ENCODE measurements at places on chromosomes 13 and 19. TPM values are rescaled to one million over a fixed set of nuclear protein-coding genes. Genes with fewer than 3 reads are reported as not detected.

Gene SIGLEC12
- total RNA-seq, result not detected

Gene PRRG2
- total RNA-seq, result 0.94 TPM

Gene ZSWIM4
- total RNA-seq, result 6.8 TPM

Gene KLHL1
- not detected for total RNA-seq

Gene IZUMO4
- total RNA-seq, result 1.8 TPM

Gene ZNF552
- total RNA-seq, result 4.4 TPM

Gene OLFM2
- 7.5 TPM for total RNA-seq
